ENCODE measurements at places on chromosomes 7 and 10.

DNA sequence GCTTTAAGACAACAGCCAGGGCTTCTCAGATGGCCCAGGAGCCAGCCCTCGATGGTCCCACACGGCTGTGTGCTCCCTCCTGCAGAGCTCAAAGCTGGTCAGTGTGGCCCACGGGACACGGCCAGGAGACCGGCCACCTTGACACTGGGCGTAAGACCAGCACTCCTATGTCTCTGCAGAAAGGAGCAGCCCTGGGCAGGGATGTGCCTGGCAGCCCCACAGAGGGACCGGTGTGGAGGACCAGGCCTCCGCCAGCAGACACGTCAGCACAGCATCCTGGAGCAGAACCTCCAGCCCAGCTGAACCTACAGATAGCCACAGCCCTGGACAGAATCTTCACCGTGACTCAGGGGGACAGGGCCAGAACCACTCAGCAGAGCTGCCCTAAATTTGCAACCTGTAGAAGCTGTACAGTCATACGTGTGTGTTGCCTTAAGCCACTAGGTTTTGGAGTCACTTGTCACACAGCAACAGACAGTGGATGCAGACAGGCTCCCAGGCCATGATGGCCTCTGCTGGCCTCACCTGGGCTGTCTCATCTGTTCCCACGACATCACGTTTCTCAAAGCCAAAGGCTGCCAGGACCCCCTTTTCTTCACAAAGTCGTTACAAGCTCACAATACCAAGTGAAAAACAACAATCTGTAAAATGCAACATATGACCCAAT lies 132.4 kb downstream of the DIP2C start:
- DNase-seq, result no peak

GRCh38 chr7:103879928-103880600 lies 109.4 kb downstream of the RELN start:
- DNase-seq, result no peak

DNA sequence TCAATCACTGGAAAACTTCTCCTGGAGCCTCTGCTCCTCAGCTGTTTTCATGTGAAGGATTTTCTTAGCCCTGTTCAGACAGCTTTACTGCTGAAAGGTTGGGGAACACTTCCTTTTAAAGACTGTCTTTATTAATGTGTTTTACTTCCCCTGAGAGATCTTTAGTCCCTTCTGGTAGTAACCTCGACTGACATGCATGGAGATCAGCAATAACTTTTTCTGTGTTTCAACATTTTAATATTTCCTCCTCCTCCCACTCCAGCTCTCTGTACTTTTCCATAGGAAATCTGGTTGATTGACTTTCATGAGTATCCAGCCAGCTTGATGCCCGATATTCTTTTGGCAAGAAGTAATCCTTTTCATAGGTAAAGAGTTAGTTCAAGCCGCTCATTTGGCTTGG lies 62.7 kb upstream of the STRIP2 start:
- no peak for DNase-seq

- DNase-seq, result no peak
Observed at GRCh38 chr10:12919574-12919973, 81.9 kb downstream of the CCDC3 start.

DNA sequence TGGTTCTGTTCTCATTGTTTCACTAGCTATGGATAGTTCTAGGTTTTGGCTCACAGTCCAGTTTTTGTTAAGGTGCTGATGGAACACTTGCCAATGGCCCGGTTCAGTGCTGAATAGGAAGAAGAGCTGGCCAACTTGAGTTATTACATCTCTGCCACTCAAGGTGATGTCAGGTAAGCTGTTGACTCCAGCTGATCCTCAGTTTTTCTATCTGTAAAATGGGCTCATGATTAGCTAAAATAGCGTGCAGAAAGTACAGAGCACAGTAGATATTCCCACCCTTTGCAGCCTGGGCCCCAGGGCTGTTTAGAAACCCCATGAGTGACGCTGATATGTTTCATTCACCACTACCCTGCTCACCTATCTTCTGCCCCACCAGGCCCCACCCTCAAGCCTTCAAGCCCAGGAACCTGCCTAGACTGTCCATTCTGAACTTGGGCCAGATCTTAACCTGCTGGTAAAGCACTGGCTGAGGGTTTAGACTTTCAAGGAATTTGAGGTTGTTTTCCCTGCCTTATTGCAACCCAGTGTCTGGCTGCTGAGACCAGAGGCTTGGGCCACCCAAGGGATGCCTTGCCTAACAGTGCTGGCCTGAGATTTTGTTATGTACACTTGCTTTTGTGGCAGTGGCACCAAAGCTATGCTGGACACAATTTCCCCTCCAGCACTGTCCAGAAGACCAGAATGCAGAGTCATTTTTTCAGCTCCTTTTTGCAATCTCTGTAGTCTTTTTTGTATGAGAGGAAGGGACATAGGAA lies 378.2 kb upstream of the ZMIZ1 start:
- DNase-seq, result no peak

GRCh38 chr10:117477961-117478670 lies 64.4 kb upstream of the EMX2 start:
- DNase-seq, result no peak

DNA sequence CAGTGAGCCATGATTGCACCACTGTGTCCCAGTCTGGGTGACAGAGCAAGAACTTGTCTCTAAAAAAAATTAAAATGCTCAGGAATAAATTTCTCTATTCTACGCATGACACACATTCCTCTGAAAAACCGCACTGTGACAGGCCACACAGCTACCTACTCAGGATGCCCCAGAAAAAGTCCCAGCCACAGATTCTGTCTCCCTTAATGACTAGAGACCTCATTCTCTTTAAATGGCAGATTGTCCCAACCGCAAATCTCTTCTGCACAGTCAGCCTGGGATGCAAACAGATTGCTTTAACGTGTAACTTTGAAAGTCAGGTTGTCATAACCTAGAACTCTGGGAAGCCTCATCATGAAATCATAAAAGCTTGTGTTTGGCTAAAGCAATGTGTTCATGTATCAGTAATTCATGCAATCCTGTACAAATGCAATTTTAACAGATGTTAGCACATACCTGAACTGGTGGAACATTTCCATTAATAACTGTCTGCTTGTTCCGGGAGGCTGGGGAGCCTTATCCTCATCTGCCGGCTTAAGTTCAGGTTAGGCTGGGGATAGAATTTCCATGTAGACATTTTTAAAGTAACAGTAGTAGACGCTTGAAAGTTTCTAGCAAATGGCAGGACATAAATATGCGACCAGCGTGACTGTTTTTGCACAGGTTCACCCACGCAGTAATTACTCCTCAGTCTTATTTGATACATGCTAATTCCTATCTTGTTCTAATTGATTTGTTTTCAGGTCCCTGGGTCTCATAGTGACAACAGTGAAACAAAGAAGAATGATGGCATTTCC lies 26.2 kb upstream of the MSRB2 start:
- DNase-seq, result no peak

GRCh38 chr10:80161321-80162083 lies 29.0 kb downstream of the PLAC9 start:
- DNase-seq, result no peak

DNA sequence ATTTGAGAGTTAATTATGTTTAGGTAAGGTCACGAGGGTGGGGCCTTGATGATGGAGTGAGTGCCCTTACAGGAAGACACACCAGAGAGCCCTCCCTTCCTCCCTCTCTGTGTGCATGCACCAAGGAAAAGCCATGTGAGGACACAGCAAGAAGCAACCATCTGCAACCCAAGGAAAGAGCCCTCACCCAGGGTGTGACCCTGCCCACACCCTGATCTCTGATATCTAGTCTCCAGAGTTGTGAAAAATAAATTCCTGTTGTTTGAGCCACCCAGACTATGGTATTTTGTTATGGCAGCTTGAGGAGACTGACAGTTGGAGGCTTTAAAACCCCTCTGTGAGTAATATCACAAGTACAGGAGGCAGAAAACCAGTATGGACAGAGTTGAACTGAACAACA lies 15.0 kb upstream of the MCM10 start:
- no peak for DNase-seq

GRCh38 chr10:94013331-94013760 lies 19.6 kb downstream of the PLCE1 start:
- DNase-seq, result no peak

GRCh38 chr7:111825046-111825445 lies 262.8 kb upstream of the IMMP2L start:
- DNase-seq, result no peak

All from NCI-H1048 (cell line).